Foreskin melanocyte (primary cell): ENCODE measurements at places on chromosomes 11 and 22.

DNA sequence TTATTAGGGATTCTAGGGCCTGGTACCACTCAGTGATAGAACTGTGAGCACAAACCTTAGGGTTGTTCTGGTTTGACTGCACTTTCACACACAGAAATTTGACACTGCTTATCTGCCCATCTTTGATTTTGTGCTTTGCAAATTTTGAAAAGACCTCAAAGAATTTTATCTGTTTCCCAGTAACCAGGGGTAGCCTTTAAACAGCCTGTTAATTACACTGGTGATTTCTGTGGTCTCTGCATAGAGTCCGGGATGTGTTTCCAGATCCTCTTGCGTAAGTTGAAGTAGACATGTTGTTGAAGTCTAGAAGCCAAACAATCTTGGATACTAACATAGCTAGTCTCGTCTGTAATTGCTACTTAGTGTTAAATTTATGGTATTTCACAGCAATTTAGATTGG lies 75.3 kb downstream of the C22orf31 start:
- DNase-seq: no peak

GRCh38 chr11:125949271-125950177 lies 3.7 kb downstream of the VSIG10L2 start:
- no peak for DNase-seq

DNA sequence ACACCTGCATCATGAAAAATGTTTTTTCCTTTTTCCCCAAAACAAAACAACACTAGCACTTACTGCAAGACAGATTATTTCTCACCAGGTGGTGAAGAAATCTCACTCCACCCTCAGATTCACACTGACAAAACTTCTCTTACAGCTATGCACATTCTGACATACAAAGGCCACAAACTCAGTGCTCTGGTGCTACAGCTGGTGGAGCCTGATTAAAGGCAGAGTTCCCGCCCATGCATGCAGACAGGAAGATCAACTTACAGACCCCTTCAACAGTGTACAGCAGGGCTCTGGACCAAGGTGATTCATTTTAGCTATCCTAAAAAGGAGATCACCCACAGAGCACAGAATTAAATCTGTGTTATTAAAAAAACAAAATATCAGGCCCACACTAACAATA lies 112.6 kb downstream of the CADM1 start:
- DNase-seq: no peak

GRCh38 chr11:99522467-99523173 lies 501.9 kb downstream of the CNTN5 start:
- no peak for DNase-seq

DNA sequence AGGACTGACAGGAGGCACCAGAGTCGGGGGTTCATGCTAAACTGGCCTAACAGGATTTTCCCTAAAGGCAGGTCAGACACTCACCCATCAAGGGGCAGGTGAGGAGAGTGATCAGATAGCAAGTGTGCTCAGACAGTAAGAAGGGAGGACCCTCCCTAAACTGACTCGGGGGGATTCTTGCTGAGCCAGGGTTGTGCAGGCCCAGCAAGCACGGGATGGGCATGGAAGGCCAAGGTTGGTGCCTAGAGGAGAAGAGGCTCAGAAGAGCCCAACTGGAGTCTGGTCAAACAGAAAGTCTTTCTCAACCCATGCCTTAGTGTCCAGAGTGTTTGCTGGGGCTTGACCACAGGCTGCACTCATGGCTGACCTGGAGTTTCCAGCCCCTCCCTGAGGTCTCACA lies 6.2 kb upstream of the APOL1 start:
- DNase-seq: no peak

DNA sequence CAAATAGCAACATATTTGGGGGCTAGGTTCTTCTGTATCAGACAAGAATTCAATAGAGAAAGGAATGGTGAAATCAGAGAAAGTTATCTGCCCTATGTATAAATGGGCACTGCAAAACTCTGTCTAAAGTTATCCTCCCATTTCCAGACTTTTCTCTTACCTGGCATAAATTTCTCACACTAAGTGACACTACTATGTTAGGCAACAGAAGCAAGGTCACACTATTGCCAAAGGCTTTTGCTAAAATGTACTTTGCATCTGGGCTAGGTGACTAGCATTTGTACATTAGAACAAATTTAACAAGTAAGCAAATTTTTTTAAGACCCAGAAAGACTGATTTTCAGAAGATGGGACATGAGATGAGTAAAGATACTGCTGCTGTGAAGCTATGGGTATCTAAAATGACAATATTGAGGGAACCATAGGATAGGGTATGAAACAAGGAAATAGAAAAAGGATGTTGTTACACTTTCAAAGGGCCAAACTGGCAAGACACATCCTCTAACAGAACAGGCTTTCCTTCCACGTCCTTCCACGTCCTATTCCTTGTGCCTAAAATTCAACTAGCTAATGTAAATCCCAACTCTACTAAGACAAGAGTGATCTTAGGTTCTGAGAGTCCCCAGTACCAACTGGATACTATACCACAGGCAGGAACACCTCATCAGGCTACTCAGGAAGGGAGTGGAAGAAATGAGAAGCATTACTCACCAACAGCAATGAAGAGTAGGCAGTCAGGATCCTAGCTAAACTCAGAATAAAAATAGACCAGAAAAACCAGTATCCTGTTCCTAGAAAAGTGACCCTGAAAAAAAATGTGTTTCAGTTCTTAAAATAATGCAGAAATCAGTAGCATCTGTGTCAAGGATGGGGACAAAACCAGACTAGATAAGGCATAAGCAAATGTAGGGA lies 22.6 kb downstream of the GDPD4 start:
- no peak for DNase-seq

GRCh38 chr22:17785185-17786184 lies 11.2 kb upstream of the BID start:
- no peak for DNase-seq

DNA sequence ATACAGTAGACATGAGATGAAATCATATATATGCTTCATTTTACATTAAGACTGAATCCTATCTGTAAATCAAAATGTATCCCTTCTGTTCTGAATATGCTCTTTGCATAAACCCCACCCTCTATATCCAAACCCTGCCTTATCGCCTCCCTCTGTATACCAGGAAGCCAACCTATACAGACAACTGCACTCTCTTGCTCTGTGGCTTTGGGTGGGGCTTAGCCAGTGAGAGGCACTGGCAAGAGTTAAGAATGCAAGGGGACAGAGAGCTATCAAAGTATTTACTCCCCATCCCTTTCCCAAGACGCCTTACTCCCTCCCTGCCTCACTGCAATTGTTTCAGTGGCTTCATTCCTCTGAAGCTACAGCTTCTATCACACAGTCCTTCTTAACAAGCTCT lies 309.8 kb downstream of the TTC28 start:
- DNase-seq: no peak

- DNase-seq: no peak
Observed at GRCh38 chr11:88330826-88331428, 6.6 kb downstream of the CTSC start.

- no peak for DNase-seq
Observed at GRCh38 chr11:72236774-72237111, 7.2 kb downstream of the PHOX2A start.

- no peak for DNase-seq
Observed at GRCh38 chr11:82233201-82233600, 500.5 kb downstream of the FAM181B start.

- peak; percentile 22 for DNase-seq
Observed at GRCh38 chr11:74570266-74571061, 21.9 kb upstream of the POLD3 start.

GRCh38 chr22:25080855-25081254 lies 118.8 kb upstream of the CRYBB3 start:
- no peak for DNase-seq

GRCh38 chr22:32080904-32081303 lies 37.8 kb downstream of the SLC5A1 start:
- peak; percentile 24 for DNase-seq

GRCh38 chr11:9693801-9694553 lies 30.1 kb downstream of the SWAP70 start:
- DNase-seq: no peak

DNA sequence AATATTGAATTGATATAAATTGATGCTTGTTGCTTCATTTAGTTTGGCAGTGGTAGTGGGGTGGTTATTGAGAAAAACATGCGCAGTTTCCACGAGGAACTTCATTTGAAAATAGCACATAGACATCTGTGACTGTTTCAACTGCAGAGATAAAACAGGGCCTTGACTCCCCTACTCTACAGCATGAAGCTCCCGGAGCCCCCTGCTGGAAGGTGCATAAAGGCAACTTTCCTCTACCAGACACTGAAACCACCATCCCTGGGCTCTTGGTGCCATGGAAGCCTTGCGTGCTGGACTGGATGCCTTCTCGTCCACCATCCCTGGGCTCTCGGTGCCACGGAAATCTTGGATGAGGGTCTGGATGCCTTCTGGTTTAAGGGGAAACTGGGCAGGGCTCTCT lies 195.9 kb downstream of the CSNK2A3 start:
- no peak for DNase-seq

DNA sequence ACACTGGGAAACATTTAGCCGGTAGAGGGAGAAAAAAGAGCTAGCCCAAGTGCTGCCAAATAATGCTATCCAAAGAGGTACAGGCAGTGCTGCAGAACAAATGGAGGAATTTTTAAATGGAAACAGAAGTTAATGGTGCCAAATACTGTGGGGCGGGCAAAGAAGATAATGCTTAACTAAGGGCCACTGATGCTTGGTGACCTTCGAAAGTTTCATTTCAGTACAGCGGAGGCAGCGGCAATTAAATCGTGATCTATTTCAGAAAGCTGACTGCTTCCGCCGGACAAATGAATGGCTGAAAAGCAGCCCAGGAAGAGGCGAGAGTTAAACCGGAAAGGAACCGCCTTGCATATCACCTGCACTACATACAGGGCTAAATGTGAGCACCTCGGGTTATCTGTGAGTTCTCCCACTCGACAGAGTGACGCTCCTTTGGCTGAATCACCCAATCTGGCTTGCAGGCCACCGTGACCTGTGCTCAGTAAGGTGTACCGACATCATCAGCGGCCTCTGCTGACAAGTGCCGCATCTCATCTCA lies 42.1 kb downstream of the CADM1 start:
- no peak for DNase-seq

GRCh38 chr11:33772300-33772699 lies 2.0 kb downstream of the FBXO3 start:
- DNase-seq: no peak

DNA sequence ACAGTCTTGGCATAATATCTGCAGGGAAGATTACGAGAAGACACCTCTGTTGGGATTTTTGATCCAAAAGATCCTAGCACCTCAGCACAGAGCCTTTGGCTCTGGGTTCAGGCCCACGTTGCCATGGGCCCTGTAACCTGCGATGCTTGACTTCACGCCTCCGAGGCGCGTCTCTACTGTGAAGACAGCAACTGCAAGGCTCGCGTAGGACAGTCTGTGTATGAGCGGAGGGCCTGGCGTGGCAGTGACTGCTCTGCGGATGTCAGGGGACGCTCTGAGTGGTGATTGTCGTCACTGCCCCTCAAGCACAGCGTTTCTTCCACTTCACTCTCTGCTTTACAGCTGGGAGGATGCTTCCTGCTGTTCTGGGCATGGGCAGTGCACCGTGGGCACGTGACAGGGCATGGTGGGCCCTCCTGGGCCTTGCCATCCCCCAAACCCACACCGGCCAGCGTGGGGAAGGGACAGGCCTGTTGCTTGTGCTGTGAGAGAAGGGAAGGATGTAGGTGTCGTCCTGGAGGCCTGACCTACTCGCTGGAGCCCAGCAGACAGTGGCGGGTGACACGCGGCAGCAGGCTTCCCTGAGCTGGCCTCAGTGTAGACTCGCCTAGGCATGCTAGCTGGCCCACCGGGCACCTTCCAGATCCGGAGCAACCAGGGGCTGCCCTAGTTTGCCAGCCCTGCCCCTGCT lies 26.5 kb downstream of the GLB1L2 start:
- DNase-seq: no peak

- no peak for DNase-seq
Observed at GRCh38 chr11:78684377-78684776, 109.7 kb upstream of the NARS2 start.

GRCh38 chr11:696955-697491 lies 1.4 kb downstream of the TMEM80 start:
- no peak for DNase-seq

GRCh38 chr11:70029115-70029860 lies 48.8 kb upstream of the ANO1 start:
- no peak for DNase-seq

GRCh38 chr11:81301166-81301830 lies 1432.4 kb downstream of the FAM181B start:
- no peak for DNase-seq

- DNase-seq: peak; percentile 59
Observed at GRCh38 chr11:45918331-45918941, 759 bp upstream of the PEX16 start.

DNA sequence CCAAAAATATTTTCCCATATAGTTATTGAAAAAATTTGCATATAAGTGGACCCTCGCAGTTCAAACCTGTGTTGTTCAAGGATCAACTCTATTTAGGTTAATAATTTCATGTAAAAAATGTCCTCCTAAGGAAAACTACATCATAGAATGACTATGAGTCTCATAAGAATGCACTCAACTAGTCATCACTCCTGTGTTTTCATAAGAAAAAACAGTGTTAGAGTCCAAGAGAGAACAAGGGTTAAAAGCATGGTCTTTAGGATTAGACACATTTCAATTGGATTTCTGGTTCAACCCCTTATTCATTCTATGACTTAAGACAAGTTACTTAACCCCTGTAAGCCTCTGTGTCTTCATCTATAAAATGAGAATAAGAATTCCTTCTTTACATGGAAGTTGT lies 5.1 kb downstream of the PARVA start:
- DNase-seq: no peak

- no peak for DNase-seq
Observed at GRCh38 chr11:68168694-68169093, 44.4 kb downstream of the KMT5B start.

DNA sequence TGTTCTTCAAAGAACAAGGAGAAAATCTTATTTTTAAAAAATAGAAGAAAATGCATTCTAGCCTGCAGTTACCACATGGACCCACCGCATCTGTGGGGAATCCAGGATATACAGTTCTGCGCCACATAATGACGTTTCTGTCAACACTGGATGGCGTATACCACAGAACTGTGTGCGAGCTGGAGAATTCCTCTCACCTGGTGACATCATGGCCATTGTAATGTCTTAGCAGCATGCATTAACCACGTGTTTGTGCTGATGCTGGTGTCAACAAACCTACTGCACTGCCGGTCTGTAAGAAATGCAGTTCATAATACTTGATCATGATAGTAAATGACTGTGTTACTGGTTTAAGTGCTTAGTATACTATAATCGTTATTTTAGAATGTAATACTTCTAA lies 174.7 kb downstream of the TBC1D22A start:
- DNase-seq: no peak

DNA sequence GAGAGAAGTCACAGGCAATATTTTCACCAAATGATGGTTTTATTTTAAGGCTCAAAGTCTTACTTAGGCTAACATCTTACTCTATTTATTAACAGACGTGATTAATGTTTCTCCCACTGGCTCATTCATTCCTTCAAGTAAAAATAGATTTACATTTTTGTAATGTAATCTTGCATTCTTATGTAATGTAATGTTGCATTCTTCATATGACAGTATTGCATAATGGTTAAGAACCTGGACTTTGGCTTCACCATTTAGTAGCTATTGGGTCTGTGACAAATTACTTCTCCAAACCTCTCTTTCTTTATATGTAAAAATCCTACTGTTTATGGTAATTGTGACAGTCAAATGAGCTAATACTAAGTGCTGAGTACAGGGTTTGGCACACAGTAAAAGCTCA lies 3.3 kb upstream of the DIXDC1 start:
- no peak for DNase-seq

- no peak for DNase-seq
Observed at GRCh38 chr11:8403310-8403709, 139.6 kb upstream of the LMO1 start.
